Fibroblast of skin of right quadriceps (primary cell): ENCODE measurements at places on chromosomes 2 and 18.

GRCh38 chr2:206512999-206513398 lies 69.7 kb downstream of the ADAM23 start:
- no peak for DNase-seq

GRCh38 chr2:121147766-121148165 lies 137.2 kb downstream of the TFCP2L1 start:
- no peak for DNase-seq

GRCh38 chr18:60060578-60060977 lies 160.8 kb downstream of the PMAIP1 start:
- peak; percentile 14 for DNase-seq

DNA sequence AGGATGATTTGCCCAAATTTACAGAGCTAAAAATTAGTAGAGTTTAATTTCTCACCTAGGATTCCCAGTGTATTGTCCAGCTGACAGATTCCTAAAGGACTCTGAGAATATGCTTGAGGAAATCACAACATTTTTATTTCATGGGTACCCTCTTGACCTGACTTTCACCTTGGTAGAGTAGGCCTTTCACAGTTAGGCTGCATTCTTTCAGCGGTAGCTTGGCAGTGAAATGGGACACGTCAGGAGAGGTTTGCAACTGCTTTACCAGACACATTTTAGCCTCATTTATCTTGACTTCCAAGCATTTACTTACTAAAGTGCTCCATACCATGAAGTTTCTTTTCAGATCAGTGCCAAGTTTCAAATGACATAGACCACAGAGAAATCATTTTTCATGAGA lies 937.9 kb upstream of the LRRTM1 start:
- DNase-seq = no peak

- no peak for DNase-seq
Observed at GRCh38 chr2:64260093-64260803, 116.0 kb upstream of the PELI1 start.

DNA sequence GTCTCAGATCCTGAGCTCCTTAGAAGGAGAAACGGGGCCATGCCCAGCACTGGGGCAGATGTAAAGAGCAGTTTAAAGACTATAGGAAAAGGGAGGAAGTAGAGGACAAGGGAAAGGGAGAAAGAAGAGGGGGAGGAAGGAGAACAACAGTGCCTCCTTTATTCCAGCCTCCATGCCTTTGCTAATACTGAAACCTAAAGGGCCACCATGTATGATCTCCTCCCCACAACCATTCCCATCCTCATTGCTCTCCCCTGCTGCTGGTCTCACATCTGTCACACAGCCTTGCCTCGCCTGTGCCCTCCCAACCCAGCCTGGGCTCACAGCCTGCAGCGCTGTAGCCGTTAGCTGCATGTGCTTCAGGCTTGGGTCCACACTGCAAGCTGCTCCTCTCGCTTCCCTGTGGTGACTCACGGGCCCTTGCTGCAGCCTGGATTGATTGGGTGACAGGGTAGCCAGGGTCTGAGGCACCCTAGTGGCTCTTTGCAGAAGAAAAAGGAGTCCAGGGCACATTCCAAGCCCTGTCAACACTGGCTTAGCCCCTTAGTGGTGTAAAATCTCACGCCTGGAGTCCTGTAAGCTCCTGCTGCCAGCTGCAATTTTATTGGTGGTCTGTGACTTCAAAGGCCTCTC lies 281.9 kb downstream of the SRBD1 start:
- peak; percentile 41 for DNase-seq

DNA sequence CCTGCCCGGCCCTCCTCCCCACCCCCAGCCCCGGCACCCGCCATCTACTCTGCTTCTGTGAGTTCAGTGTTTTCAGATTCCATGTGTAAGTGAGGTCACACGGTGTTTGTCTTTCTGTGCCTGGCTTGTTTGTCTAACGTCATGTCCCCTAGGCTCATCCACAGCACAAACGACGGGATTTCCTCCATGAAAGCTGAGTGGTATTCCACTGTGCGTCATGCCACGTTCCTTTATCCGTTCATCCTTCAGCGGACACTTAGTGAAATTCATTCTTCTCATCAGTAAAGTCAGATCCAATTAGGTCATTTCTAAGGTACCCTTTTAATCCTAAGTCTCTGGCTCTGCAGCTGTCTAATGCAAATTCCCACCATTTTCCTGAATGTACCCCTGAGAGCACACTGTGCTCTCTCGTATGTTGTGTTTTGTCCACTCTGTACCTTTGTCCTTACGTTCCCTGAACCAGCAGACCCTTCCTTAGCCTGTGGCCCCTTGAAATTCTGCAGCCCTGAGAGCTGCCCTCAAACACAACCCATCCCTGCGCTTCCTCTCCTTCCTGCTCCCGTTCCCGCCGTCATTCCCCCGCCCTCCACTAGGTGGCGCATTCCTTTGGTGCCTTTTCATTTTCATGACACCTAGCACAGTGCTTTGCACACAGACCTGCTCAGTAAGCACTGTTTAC lies 44.1 kb downstream of the TRAPPC12 start:
- peak; percentile 33 for DNase-seq

GRCh38 chr2:179253226-179253625 lies 11.4 kb downstream of the SESTD1 start:
- DNase-seq = no peak

DNA sequence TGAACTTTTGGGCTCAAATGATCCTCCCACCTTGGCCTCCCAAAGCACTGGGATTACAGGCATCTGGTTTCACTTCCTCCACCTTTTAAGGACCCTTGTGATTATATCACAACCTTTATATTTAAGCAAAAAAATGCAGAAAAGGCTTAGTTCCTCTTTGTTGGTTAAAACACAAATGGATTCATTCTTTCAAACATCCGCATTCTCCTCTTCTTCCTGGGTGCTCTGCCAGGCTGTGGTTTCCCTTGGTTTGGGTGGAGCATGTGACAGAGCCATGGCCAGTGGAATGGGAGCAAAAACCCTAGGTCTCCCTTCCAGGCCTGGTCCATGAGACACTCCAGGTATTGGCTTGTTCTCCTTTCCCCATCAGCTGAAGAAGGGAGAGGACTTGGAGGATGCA lies 9.9 kb upstream of the SLC66A3 start:
- no peak for DNase-seq

- DNase-seq = peak; percentile 26
Observed at GRCh38 chr18:2589345-2590068, 18.1 kb downstream of the NDC80 start.

DNA sequence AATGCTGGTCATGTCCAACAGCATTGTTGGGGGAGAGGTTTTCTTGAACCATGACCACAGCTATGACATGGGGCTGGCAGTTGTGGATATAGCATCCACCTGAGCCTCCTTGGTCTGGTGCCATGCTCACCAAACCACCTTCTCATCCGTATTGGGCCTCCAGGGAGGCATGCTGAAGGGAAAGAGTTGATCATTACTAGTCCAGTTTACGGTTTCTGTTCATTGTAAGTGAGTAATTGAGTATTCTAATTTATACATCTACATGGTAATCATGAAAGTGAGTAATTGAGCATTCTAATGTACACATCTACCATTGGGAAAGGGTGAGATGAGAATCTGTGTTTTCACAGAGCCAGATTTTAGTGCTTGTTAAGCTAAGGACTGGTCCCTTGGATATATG lies 6.8 kb downstream of the TMEM87B start:
- no peak for DNase-seq

- peak; percentile 9 for DNase-seq
Observed at GRCh38 chr2:37020887-37021796, 54.8 kb upstream of the STRN start.

GRCh38 chr2:198273660-198274059 lies 469.3 kb downstream of the PLCL1 start:
- peak; percentile 53 for DNase-seq

DNA sequence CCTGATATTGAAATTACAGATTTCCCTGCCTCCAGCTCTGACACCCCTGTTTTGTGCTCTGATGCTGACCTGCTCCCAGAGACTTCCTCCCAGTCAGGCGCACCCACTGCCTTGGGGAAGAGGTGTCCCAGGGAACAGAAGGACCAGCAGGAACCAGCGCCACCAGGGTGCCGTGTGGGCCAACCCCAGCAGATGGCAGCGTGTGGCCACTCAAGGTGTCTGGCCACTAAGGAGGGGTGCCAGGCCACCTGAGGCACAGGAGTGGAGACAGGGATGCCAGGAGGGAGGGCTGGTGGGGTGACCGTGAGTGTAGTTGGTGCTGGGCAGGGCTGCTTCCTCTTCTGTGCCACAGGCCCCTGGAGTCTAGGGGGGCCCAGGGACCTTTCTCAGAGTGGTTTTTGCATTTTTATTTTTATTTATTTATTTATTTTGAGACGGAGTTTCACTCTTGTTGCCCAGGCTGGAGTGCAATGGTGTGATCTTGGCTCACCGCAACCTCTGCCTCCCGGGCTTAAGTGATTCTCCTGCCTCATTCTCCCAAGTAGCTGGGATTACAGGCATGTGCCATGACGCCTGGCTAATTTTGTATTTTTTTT lies 56.0 kb downstream of the TEX44 start:
- DNase-seq = peak; percentile 48

DNA sequence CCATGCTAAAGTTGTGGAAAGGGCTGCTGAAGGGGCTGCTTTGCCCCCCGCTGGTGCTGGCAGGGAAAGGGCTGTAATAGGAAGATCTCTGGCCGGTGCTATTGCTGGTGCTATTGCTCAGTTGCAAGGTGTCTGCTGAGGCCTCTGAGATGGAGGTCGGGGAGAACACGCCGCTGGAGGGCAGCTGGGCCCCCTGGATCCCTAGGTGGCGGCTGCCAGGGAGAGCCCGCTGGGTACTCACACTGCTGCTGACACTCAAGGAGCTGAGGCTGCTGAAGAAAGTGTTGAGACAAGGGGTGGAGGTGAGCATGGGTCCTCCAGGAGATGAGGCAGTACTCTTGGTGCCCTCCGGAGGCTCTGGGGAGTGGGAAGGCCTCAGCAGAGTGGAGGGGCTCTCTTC lies 4.2 kb downstream of the FOXI3 start:
- no peak for DNase-seq

GRCh38 chr2:1626271-1626681 lies 118.0 kb downstream of the PXDN start:
- no peak for DNase-seq

- peak; percentile 94 for DNase-seq
Observed at GRCh38 chr2:10584843-10585475, 104.8 kb downstream of the NOL10 start.

DNA sequence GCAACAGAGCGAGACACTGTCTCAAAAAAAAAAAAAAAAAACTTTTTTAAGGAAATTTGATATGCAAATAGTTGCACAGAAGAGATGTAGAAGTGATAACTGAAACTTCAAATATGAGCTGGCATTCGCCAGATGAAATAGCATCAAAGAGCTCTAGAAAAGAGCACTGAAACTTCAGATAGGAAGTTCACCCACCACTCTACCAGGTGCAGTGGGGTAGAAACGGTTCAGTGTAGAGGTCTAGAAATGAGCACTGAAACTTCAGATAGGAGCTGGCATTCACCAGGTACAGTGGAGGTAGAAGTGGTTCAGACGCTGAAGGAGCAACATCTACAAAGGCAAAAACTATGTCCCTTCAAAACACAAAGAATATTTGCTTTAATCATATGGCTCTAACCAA lies 9.0 kb upstream of the ONECUT2 start:
- DNase-seq = no peak

DNA sequence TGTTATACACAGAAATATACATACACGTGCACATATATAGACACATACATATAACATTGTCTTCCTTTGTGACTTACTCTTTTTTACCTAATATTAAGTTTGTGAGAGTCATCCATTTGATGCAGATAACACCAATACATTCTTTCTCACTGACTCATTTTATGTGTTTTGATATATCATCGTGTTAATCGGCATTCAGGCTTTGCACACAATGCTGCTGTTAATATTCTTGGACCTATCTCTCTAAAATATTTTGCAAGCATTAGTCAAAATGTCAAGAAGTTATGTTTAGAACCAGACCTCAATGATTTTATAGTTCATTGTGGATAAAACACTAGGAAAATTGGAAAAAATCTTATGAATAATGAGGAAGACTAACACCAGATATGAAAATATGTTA lies 441.1 kb downstream of the LRATD1 start:
- DNase-seq = peak; percentile 62

DNA sequence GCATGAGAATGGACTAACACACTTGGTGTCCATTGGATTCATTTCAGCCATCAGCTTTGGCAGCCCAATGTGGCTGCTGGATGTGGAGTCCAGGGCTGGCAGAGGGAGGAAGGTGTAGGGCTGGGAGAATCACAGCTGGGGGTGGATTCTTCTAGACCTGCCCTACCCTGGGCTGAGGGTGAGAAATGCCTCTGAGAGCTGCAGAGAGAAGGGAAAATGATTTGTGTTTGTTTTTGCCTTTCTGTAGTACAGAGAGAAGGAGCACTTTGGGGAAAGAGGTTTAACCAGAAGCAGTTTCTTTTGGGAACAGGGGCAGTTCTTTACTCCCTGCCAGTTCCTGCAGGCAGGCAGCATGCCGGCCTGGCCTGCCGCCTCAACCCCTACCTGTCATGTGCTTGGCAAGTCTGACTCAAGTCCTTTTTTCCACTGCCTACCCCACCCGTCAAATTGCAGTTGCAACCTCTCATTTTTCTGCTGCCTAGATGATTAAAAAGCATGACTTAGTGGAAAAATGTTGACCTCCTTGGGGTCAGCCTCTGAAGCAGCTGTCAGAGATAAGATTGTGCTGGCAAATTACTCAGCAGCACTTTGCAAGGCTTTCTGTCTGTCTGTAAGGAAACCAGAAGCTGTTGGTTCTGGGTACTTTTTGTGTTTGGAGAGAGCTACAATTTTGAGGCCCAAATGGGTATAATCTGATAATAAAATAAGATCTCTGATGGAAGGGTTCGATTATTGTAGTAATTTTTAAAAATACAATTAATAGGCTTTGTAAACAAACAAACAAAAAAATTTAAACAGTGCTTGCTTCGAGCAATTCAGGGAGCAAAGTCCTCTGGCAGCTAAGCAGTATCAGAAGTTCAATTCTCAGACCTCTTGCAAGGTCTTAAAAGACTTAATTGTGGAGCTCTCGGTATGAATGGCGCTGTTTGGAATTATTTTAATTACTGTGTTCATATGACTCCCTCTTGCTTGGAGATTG lies 21.7 kb downstream of the LBH start:
- DNase-seq = peak; percentile 58

GRCh38 chr2:216752855-216753505 lies 57.6 kb upstream of the IGFBP5 start:
- no peak for DNase-seq

DNA sequence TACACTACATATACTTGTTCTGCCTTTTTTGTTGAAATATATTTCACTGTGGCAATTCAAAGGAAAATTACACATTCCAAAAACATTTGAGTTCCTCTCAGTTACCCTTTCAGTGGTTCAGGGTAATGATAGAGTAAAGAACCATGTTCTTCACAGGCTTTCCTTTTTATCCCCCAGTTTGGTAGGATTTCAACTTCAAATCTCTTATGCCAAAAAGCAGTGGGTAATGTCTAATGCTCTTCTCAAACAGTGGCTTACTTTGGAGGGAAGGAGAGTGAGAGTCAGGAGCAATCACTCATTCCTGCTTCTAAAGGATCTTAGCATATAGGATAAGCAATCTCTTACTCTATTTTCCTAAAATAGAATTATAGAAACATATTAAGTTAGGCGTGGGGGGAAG lies 290.6 kb downstream of the ZEB2 start:
- no peak for DNase-seq

GRCh38 chr2:133044556-133044955 lies 374.6 kb upstream of the LYPD1 start:
- DNase-seq = no peak

GRCh38 chr2:119826370-119826961 lies 66.7 kb downstream of the PTPN4 start:
- DNase-seq = peak; percentile 46

GRCh38 chr18:24086082-24086481 lies 52.8 kb upstream of the CABYR start:
- DNase-seq = no peak
